Myocyte (in vitro differentiated cells): ENCODE measurements at places on chromosomes 2 and 18. TPM values are rescaled to one million over a fixed set of nuclear protein-coding genes. Genes with fewer than 3 reads are reported as not detected.

DNA sequence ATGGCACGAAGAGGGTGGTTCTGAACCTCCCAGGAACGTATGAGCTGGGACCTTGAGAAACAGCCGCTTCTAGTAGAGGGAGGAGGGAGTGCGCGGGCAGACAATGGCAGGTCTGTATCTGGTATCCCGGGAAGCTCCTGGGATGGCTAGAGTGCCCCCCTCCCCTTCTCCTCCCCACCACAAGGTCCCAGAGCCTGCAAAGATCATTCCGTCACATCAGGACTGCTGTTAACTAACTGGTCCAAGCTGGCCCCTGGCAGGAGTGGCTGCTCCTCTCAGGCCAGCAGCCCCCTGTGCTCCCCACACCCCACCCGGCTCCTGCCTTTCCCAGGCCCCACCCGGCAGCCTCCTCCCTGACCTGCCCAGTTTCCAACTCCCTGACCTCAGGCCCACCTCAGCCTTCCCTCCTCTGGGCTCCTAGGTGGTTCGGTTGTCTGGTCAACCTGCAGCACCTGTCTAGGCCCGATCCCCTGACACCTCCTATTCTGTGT, 75.0 kb downstream of the TPO start:
- no peak for DNase-seq

- DNase-seq: no peak
Observed at GRCh38 chr2:158473719-158474392, 17.1 kb downstream of the PKP4 start.

- peak; percentile 56 for DNase-seq
Observed at GRCh38 chr2:195304310-195304709, 352.7 kb upstream of the SLC39A10 start.

Gene CIAO1
- 101 and 125 TPM in 2 replicates for total RNA-seq
